ENCODE measurements at places on chromosomes 5 and 9.

GRCh38 chr9:87751423-87751822 is 25.5 kb downstream of the CTSL start:
- no peak for DNase-seq

DNA sequence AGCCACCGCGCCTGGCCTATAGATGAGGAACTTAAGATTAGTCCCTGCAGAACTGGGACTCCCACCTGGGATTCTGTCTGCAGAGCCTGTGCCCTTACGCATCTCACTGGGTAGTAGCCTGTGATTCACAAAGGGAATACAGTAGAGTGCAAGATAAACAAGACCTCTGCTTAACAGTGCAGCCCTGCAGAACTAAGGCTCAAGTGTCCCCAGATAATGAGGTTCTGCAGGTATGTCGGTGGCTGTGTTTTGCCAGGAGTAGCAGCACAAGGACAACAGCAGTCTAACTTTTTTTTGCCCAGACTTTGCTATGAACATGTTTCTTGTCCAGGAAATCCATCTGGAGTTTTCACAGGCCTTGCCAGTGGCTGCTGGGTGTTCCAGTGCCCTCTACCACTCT is 59.7 kb downstream of the DCP2 start:
- no peak for DNase-seq

DNA sequence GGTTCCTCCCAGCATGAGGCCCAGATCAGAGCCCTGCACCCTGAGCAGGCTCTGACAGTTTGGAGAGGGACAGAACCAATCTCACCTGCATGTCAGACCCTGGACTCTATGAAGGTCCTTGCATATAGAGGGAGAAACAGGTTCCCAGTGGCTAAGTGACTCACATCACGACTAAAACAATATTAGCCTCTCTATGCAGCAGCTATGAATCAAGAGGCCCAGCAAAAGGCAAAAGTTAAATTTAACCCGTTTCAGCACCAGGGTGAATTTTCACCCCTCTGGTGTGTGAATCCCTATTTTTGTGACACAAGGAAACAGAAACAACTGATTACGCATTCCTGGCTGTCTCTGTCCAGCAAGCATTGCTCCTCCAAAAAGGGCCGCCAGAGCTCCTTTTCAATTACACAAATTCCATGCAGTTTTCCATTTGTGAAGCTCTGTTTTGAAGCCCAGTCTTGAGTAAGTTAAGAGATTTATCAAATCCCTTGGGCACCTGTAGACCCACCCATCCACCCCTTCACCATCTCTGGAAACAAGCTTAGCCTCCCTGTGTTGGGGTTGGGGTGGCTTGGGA is 136.6 kb downstream of the GABBR2 start:
- DNase-seq = no peak

DNA sequence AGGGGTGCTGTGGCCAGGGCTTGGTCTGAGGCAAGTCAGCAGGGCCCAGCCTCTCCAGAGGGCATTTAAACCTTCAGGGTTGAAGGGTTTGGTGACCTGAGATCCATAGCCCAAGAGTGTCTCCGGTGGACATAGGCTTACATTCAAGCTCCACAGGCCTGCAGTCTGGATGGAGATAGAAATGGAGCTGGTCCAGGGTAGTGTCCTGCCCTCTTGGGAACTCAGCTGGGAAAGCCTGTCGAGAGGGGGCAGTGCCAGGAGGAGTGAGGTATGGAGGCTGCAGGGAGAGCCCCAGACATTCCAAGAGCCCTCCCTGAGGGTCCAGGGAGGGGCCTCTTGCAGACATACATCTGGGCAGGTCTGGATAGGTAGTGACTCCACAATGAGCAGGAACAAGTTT is 177.0 kb upstream of the MVB12B start:
- no peak for DNase-seq

DNA sequence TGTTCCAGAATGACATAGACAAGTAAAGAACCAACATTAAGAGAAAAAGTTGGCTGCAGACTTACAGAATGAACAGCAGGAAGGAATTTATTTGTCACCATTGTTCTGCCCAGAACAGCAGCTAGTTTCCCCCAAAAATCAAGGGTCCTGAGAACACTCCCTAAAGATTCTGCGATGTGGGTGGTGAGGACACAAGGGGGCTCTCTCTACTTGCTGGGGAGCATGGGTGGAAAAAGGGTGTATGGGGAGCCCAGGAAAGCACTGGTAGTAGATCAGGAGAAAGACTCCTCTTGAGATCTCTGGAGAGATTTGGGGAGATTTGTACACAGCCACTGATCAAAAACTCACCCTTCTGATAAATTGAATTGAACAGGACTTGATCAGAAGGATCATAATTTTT is 316.5 kb downstream of the KCTD16 start:
- DNase-seq = no peak

DNA sequence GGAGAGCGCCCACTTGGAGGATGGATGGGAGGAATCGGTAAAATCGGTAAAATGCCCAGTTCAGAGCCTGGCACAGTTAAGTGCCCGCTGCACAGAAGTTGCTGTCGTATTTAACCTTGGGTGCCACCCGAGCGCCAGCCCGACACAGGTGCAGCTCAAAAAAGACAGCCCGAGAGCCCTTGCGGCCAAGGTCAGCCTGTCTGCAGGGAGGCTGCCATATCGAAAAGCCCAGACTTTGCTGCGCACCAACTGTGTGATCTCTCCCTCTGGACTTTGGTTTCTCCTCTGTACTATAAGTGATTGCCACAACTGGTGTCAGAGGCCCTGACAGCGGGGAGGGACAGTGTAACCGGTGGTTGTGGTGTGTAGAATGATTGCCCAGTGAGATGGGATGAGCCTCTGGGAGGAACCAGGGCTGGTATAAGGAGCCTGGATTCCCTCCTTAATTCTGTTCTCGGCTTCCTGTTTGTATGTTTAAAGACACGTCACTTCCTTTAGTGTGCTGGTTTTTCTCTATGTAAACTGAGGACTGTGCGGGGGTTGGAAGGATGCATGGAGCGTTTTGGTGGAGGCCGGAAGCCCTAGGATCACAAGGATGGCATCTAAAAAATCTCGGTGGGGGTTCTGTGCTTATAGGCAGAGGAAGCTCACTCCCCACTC is 792 bp downstream of the NTMT1 start:
- no peak for DNase-seq

DNA sequence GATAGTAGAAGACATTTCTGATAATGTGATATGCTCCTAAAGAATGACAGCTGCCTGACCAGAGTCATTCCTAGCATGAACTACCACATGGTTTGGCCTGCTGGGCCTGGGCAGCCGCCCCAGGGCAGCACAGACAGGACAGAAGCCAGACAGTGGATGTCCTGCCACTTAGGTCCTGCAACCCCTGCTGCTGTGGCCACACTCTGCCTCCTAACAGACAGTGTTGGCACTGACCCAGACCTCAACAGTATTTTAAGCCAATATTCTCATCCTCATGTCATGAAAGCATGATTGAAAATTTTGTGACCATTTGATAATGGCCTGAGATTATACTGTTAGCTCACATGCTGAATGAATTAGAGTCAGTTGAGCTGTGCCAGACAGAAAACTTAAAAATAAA is 15.8 kb downstream of the CENPP start:
- DNase-seq = no peak

GRCh38 chr5:14476786-14477435 is 104.7 kb upstream of the OTULINL start:
- DNase-seq = no peak

DNA sequence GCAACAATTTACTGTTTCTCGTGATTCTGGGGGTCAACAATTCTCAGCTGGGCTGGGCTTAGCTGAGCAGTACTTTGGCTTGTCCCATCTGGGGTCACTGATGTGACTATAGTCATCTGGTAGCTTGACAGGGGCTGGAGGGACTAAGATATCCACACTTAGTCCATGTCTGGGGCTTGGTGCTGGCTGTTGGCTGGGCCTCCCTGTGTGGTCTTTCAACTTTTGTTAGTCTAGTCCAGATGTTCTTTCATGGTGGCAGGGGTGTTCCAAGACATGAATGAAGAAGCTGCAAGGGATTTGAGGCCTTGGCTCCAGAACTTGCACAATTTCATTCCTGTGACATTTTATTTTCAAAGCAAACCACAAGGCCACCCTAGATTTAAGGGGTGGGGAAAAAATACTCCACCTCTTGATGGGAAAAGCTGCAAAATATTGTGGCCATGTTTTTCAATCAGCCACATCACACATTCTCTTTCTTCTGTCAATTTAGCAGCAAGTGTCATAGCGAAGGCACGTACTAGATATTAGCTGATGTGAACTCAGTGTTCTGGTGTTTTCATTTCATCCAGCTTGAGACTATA is 59.2 kb downstream of the TSSK1B start:
- DNase-seq = no peak

GRCh38 chr5:148751025-148751424 is 75.4 kb upstream of the ADRB2 start:
- DNase-seq = no peak

DNA sequence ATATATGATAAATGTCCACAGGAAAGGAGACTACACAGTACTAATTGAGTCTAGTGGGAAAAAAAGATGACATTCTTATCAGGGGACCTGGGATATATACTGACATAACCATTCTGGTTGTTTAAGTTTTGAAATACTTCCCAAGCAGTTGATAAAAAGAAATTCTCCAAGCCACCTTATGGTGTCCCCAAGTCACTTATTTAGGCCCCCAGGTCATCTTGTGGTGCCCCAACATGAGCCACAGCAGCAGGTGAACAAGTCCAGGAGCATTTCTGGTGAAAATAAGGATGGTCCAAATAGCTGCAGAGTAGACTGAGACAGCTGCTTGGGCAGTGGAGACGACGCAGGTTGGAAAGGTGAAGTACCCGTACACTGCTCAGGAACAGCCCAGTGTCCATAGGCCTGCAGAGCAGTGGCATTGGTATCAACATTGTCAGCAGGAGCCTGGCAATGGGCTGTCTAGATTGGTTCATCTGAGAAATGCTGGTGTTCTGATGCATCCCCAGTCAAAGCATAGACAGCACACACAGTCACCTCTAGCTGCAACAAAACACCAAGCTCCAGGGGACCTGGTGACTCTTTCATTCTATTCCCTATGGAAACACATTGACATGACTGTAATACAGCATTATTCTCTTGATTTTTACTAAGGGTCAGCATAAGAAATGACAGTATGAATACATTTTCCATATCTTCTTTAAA is 430.6 kb downstream of the NR2F1-AS1 start:
- no peak for DNase-seq

- no peak for DNase-seq
Observed at GRCh38 chr9:87109231-87109631, 161.9 kb upstream of the GAS1 start.

DNA sequence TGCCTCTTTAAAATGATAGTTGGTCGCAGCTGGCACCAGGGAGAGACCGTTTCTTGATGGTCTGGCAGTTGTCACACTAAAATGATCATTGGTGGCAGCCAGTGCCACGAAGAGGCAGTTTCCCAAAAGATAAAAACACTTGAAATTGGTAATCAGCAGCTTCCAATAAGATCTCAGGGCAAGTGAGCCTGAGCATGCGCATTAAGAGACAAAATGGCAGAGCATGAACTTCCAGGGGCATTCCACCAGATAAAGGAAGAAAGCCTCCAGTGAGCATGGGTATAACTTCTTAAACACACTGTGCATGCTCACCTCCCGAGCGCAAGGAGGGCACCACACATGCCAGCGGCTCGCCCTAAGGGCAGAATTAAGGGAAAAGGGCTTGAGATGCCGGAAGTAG is 1594.2 kb upstream of the CDH9 start:
- no peak for DNase-seq

DNA sequence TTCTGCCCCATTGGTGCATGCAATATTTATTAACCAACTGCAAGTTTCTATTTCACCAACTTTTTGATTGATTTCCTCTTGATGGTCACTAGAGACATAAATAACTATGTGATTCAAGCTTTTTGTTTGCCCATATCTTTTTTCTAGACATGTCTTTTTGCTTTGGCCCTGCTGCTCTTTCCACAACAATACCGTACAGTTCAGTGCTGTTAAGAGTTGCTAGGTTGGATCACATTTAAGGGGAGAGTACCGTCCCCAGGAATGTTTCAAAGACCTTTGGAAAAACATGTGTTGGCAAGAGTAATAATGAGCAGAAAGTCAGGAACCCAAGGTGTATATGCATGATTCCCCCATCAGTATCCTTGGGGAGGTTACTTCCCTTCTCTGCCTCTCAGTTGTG is 268.8 kb upstream of the RFX3 start:
- DNase-seq = no peak

GRCh38 chr5:28390341-28390740 is 1352.0 kb upstream of the CDH9 start:
- DNase-seq = no peak

DNA sequence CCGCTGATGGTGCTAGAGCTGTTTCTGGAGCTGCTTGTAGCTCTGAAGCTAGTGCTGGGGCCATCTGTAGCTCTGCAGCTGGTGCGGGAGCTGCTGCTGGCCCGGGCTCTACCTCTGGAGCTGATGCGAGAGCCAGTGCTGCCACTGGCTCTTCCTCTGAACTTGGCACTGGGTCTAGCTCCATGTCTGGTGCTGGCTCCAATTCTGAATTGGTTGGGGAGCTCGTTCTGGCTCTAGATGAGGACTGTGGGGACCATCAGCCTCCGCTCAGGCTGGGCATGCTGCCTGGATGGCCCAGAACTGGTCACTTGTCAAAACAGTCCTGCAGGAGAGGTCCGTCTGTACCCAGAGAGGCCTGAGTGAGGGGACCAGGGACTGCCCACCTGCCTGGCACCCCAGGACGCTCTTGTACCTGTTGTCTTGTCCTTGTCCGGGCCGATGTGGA is 21.5 kb downstream of the OBP2B start:
- no peak for DNase-seq

GRCh38 chr9:112111461-112111860 is 63.6 kb downstream of the SUSD1 start:
- no peak for DNase-seq

DNA sequence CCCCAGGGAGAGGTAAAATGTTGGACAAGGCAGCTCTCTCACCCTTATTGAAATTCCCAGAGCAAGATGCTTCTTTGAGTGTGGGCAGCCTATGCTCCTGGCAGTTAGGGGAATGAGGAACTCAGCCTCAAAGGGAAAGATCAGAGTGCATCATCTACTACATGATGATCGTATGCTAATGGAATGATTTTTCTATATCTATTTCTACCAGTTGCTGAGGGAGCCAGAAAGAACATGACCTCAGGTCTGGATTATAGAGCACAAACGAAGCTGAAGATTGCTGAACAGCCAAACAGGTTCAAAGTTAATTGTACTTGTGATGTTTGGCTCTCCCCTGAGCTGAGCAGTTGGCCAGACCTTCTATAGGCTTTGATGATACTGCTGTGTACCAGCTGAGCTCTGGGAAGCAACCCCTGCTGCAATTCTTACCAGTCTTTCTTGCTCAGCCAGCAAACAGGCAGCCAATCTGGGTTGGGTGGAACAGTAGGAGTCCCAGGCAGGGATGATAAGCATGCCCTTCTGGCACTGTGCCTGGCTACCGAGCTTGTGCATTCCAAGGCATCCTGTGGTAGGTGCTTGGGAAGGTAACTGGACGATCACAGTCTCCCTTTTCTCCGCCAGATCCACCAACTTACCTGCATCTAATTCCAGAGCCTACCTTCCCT is 10.3 kb upstream of the FBXL7 start:
- DNase-seq = no peak

All from HFF-Myc (cell line).